SHP77 treated with DMSO at 0.1 percent for 48 hours (cell line): ENCODE measurements at places on chromosomes 5 and 9.

DNA sequence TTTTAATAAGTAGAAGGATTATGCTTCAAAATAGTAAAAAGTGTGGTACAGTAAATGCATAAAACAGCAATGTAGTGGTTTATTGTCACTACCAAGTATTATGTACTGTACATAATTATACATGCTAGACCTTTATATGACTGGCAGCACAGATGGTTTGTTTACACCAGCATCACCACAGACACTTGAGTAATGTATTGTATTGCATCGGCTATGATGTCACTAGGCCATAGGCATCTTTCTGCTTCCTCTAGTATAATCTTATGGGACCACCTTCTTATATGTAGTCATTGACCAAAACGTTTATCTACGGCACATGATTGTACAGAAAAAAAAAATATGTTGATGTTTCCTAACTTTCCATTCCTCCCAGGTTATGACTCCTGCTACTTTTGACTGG, 31.9 kb upstream of the SSBP2 start:
- DNase-seq = no peak

- no peak for DNase-seq
These were observed 1.2 kb upstream of the GALNT10 start for GRCh38 chr5:154189256-154189818.

DNA sequence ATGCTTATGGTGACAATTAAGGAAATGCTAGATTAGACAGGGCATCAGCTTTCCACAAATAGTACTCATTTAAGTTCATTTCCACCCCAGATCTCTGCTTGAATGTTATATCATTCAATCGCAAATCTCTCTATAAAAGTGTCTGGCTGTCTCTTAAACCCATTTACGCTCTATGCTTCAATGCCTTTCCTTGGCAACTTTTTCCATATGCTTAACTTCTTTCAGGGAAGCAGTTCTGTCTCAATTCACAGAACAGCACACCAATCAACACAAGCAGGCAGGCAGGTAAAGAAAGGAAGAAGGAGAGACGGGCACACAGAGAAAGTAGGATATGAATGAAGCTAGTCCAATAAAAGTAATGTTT, 243.1 kb downstream of the DENND1A start:
- no peak for DNase-seq

- DNase-seq = no peak
These were observed 26.4 kb downstream of the ERAP1 start for GRCh38 chr5:96781031-96781971.

GRCh38 chr5:64634997-64635686, 55.2 kb upstream of the SHISAL2B start:
- no peak for DNase-seq

GRCh38 chr9:137791947-137792346, 85.6 kb upstream of the CACNA1B start:
- DNase-seq = no peak

GRCh38 chr5:38645508-38645907, 89.1 kb upstream of the LIFR start:
- no peak for DNase-seq

- no peak for DNase-seq
These were observed 6.7 kb downstream of the MYO10 start for GRCh38 chr5:16929347-16929746.

GRCh38 chr5:31078956-31079355, 114.5 kb upstream of the CDH6 start:
- DNase-seq = no peak

DNA sequence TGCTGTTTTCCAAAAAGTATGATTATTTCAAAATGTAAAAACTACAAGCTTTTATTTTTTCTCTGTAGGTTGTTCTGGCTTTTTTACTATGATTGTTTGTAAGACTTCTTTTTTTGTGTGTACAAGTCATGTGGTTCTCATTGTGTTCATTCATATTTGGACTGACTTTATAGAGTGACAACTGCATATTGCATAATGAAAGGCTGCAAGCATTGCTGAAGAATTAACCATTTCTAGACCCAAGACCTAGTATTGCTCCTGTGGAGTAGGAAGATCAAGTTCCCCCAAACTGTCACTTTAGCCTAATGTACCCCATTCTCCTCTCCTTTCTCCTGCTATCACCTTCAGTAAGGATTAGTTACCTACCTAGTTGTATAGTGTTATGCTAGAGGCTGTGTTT, 10.0 kb downstream of the MAP1B start:
- no peak for DNase-seq

DNA sequence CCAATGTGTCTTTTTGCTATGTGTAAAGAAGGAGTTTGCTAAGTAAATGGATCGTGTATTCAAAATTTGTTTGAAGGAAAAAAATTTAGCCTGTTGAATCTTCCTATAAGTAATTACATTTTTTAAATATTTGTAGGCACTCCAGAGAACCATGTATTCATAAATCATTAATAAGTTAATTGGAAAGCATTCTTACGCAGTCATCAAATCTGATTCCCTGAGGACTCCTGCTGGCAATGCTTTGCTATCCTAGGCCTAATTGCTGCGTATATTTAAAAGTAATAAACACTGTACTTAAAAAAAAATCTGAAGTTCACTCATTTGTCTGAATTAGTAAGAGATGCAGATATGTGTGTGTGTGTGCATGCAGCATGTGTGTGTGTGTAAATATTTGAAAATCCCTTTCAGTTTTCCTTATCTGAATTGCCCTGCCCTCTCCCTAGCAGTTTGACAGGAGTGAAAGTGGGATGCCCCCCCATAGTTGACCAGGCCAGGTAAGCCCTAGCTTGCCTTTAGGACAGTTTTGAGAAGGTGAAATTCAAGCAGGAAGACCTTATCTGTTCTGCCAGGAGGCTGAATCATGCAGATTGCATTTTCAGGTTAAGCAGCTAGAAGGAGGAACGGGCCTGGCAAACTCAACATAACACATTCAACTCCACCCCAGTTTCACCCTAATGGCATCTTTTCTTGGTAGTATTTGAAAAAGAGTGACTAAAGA, 81.2 kb upstream of the DNAH5 start:
- no peak for DNase-seq
